Stimulated activated CD4-positive, alpha-beta T cell treated with anti-CD3 and anti-CD28 coated beads, TNF-alpha, amount 100 ng/mL, for 48 hours (primary cell): ENCODE measurements at places on chromosomes 3 and 15.

GRCh38 chr3:11825301-11825700, 21.4 kb downstream of the TAMM41 start:
- DNase-seq = no peak

DNA sequence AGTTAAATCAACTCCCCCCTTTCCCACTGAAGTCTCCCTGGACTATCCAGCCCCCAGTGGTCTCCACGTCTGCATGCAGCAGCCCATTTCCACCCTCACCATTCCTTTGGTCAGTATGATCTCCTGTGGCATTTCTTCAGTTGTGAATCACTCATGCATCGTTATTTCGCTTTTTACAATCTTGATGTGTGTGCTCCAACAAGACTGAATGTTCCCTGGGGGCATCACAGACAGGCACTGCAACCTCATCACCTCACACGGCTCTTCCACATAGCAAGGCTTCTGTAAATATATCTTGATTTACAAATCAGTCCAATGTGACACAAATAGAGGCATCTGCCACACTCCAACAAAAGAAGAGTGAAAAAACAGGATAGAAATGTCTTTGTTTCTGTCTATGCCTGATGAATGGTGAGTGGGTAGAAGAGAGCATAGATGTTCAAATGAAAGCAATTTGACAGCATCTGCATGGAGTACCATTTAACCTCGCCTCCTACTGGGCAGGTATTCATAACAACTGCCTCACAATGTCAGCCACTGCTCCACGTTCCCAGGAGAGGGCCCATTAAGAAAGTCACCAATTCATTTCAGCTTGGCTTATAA, 5.2 kb downstream of the HEG1 start:
- no peak for DNase-seq

- no peak for DNase-seq
Measured at GRCh38 chr3:112032098-112032731, 2.3 kb upstream of the TMPRSS7 start.

- DNase-seq = no peak
Measured at GRCh38 chr3:160876643-160877042, 120.6 kb downstream of the PPM1L start.

DNA sequence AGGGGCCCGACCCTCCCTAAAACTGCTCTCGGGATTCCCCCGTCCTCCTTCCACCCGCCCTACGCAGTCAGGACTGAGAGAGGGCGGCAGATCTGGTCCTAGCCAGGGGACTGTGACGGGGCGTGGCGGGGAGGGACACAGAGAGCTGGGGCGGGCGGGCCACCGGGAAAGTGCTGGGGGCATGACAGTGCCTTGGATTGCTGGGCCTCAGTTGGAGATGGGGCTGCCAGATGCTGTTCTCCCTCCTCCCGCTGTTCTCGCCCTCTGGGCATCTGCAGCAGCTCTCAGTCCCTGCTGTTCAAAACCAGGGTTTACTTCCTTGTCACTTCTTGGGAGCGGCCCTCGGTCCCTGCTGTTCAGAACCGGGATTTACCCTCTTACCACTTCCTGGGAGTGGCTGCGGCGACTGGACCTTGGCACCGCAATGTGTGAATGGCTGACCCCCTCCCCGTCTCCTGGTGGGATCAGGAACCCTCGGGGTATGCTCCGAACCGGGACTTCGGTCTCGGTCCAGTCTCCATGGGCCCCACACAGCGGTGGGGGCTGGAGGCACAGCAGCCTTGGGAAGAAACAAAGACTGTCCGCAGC, 1.8 kb upstream of the RPP25 start:
- DNase-seq = no peak

- no peak for DNase-seq
Measured at GRCh38 chr3:35529337-35529736, 110.0 kb upstream of the ARPP21 start.

GRCh38 chr3:158775426-158776410, 26.1 kb upstream of the MFSD1 start:
- DNase-seq = no peak

GRCh38 chr3:64392001-64392400, 166.7 kb upstream of the PRICKLE2 start:
- no peak for DNase-seq
